Activated naive CD8-positive, alpha-beta T cell treated with anti-CD3 and anti-CD28 coated beads for 36 hours (primary cell): ENCODE measurements at places on chromosomes 7 and 10. TPM values are rescaled to one million over a fixed set of nuclear protein-coding genes. Genes with fewer than 3 reads are reported as not detected.

DNA sequence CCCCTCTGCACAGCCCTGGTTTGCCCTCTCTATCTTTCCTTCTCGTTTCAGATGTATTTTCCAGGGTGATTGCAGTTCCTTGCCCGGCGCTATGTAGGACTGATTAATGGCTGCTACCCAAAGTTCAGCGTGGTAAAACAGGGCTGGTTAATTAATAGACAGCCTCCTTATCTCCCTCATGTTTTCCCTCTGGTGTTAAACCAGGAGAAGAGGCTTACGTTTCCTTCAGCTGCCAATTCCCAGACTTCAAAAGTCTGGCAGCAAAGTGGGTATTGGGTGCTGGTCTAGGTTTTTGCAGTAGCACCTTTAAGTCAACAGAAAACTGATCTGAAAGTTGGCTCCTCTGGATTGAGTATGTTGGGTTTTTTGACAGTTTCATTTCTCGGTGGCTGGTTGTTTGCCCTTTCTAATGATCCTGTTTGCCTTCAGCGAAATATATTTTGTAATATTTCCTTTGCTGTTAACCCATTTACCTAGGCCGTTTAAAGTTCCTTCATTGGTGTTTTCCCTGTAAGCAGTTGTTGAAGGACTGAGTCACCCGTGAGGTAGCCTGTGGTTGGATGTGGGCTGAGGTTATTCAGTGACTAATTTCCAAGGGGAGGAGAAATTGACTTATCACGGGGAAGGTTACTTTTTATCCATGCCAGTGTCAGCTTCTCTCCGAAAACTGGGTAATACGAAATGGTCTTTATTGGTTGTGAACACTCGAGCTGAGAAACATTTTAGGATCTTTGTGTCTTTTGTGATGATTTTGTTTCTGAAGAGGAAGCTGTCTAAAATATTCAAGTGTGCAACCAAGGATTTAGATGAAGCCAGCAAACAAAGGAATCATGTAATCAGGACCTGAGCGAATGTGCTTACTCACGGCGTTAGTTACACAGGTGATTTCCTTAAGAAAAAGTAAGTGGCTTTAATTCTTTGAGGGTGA lies 257.2 kb downstream of the KIAA1217 start:
- no peaks in the 10 kb centered on the region for H3K36me3 ChIP-seq
- H3K27me3 ChIP-seq = peaks cover 31% of the 10 kb centered on the region
- H3K27ac ChIP-seq = peak overlapping the region; percentile 79
- no peak overlapping the region for H3K4me3 ChIP-seq
- peak; percentile 64 for DNase-seq

DNA sequence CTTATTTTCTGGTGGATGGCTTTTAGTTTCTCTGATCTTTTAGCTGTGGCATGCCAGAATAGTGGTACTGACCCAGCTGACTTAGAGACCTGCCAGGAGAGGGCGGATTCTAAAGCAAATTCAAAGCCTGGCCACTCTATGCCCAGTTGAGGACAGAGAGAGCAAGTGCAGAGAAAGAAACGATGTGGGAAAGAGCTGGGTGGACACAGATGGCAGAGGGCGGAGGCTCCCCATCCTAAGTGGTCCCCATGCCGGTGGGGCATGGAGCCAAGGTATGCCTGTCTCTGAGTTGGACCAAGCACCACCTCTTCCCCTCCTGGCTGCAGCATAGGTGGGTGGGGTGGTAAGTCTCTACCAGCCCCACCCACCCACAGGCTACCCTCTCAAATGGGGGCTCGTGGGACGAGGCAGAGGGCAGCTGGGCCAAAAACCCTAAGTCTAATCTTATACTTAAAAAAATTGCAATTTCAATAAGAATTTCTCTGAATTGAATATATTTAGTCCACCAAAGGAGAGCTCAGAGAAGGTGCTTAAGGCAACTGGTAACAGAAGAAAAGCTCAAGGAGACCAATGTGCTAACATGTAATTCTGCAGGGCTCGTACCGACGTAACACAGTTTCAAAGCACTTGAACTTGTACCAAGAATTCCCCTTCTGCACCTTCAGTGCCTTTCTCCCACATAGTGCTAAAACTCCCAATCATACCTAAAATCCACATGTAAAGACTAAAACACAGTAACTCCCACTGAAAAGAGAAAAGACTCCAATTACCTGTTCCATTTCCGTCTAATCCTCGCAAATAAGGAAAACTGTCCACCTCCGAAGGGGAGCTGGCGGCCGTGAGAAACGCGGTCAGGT lies 85.7 kb upstream of the NMT2 start:
- H3K27ac ChIP-seq = peak overlapping the region; percentile 79
- no peaks in the 10 kb centered on the region for H3K27me3 ChIP-seq
- H3K4me3 ChIP-seq = peak overlapping the region; percentile 89

- H3K4me3 ChIP-seq = no peak overlapping the region
- DNase-seq = no peak
- no peaks in the 10 kb centered on the region for H3K36me3 ChIP-seq
- H3K4me1 ChIP-seq = no peaks in the 10 kb centered on the region
- no peak overlapping the region for H3K27ac ChIP-seq
These were observed 14.6 kb upstream of the CYP2C19 start for GRCh38 chr10:94747838-94748237.

DNA sequence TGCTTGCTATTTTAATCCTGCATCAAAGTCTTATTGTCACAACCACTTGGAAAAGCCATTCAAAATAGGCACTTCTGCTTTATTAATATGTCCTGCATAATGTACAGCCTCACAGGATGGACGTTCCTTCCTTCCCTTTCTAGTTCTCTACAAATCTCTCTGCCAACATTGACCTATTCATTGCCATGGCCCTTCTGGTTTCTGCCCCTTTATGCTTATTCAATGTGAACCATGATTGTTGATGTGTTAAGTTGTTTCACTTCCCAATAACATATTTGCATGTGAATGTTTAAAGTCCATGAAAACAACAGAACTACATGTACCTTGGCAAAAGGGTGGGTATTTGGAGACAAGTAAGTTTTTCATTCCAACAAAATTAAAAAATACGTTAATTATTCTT lies 45.7 kb downstream of the COL28A1 start:
- H3K36me3 ChIP-seq = peaks cover 4% of the 10 kb centered on the region
- H3K27ac ChIP-seq = no peak overlapping the region
- DNase-seq = no peak
- H3K4me1 ChIP-seq = no peaks in the 10 kb centered on the region
- no peak overlapping the region for H3K4me3 ChIP-seq

- no peaks in the 10 kb centered on the region for H3K36me3 ChIP-seq
- H3K4me3 ChIP-seq = no peak overlapping the region
- H3K27ac ChIP-seq = no peak overlapping the region
These were observed 274.7 kb upstream of the HGF start for GRCh38 chr7:82044497-82045080.

DNA sequence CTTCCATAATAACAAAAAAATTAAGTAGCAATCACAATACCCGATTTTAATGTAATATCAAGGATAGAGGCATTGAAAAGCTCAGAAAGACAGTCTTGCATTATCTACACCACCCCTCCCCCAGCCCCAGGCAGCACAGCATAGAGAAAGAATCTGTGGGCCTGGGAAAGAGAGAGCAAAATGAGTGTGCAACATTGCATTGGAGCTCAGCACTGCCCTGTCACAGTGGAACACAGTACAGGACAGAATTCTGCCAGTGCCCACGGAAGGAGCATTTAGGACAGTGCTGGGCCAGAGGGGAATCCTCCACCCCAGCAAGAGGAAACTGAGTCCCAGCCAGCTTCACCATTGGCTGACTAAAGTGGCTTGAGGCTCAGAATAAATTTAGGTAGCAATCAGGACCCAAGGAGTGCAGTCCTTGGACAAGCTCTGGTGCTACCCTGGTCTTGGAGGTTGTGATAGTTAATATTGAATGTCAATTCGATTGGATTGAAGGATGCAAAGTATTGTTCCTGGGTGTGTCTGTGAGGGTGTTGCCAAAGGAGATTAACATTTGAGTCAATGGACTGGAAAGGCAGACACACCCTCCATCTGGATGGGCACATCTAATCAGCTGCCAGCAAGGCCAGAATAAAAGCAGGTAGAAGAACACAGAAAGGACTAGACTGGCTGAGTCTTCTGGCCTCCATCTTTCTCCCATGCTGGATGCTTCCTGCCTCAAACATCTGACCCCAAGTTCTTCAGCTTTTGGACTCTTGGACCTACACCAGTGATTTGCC lies 234.4 kb downstream of the ANK3 start:
- peaks cover 7% of the 10 kb centered on the region for H3K27me3 ChIP-seq
- H3K27ac ChIP-seq = no peak overlapping the region
- no peaks in the 10 kb centered on the region for H3K4me1 ChIP-seq

GRCh38 chr10:11208243-11208642 lies 190.6 kb downstream of the CELF2 start:
- DNase-seq = no peak
- peak overlapping the region; percentile 96 for H3K27ac ChIP-seq
- H3K4me3 ChIP-seq = peak overlapping the region; percentile 70
- H3K4me1 ChIP-seq = peaks cover 98% of the 10 kb centered on the region
- H3K27me3 ChIP-seq = no peaks in the 10 kb centered on the region

DNA sequence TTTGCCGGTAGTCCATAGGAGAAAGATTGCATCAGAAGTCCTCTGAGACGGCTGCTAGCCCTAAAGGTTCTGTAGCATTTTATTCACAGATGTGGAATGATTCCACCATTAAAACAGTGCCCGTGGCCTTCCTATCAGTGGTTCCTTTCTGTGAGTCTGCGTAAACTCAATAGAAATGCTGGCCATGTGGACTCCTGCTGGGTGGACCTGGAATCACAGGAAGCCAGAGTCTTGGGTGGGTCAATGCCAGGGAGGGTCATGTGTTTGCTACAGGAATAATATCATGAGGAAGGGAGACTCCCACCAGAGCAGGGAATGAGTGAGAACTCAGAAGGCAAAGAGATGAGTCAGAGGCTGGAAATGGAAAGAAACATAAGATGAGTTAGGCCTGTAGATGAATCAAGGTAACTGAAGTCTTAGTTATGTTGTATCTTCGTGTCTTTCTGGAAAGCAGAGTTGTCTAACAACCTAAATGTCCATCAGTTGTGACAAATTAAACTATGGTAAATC lies 410.4 kb upstream of the AUTS2 start:
- H3K4me1 ChIP-seq = peaks cover 8% of the 10 kb centered on the region
- no peak for DNase-seq
- no peak overlapping the region for H3K27ac ChIP-seq
- H3K36me3 ChIP-seq = peaks cover 2% of the 10 kb centered on the region
- no peaks in the 10 kb centered on the region for H3K27me3 ChIP-seq
- H3K4me3 ChIP-seq = no peak overlapping the region

DNA sequence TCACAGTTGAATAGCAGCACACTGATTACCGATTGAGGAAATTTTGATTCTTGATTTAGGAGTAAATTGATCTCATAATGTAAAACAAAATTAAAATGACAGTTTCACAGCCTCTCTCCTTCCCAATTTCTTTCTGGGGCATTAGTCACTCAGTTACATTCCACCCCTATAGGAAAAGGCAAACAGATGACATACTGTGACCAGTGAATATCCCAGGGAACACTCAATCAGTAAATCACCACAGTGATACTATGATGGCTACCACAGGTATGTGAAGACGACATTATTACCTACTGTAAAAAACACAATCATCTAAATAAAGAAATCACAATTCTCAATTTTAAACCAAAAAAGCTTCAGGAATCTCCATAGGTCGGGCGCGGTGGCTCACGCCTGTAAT lies 15.5 kb downstream of the CTTNBP2 start:
- no peak overlapping the region for H3K4me3 ChIP-seq
- no peak overlapping the region for H3K27ac ChIP-seq
- DNase-seq = no peak
- H3K4me1 ChIP-seq = no peaks in the 10 kb centered on the region
- peaks cover 4% of the 10 kb centered on the region for H3K27me3 ChIP-seq

GRCh38 chr7:89053130-89053529 lies 257.6 kb upstream of the TEX47 start:
- no peak overlapping the region for H3K27ac ChIP-seq
- H3K4me3 ChIP-seq = no peak overlapping the region
- H3K4me1 ChIP-seq = no peaks in the 10 kb centered on the region
- no peaks in the 10 kb centered on the region for H3K36me3 ChIP-seq

DNA sequence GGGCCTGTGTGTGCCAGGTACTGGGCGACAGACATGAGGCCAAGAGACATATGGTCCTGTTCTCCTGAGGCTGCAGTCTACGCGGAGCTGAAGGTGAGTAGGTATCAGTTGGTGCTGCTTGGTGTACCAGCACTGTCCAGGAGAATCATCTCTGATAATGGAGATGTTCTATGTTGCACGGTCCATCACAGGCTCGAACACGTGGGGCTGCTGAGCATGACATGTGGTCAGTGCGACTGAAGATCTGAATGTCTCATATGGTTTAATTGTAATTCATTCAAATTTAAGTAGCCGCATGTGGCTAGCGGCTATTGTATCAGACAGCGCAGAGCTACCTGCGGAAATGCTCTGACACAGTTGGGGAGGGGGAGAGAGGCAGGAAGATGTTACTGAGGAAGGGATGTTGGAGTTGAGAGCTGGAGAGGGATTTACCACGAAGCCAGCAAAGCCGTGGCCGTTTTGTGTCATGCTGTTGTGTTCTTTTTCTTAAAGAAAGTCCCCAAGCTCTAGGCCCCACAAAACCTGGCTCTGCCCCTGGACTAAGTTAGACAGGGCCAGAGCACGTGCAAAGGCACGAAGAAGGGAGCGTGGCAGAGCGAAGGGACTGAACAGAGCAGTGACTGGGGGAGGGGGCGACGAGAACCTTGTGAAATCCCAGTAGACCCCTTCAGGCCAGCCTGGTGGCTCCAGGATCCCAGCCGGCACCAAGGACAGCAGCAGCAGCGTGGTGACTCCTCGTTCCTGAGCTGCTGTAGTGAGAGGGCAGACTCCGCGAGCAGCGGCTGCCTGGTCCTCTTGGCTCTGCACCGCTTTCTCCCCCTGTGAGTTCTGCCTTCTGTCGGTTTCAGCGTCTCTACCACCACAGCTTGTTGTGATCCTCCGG lies 20.0 kb downstream of the SMKR1 start:
- no peak overlapping the region for H3K4me3 ChIP-seq
- H3K4me1 ChIP-seq = no peaks in the 10 kb centered on the region
- no peak overlapping the region for H3K27ac ChIP-seq
- H3K36me3 ChIP-seq = no peaks in the 10 kb centered on the region

DNA sequence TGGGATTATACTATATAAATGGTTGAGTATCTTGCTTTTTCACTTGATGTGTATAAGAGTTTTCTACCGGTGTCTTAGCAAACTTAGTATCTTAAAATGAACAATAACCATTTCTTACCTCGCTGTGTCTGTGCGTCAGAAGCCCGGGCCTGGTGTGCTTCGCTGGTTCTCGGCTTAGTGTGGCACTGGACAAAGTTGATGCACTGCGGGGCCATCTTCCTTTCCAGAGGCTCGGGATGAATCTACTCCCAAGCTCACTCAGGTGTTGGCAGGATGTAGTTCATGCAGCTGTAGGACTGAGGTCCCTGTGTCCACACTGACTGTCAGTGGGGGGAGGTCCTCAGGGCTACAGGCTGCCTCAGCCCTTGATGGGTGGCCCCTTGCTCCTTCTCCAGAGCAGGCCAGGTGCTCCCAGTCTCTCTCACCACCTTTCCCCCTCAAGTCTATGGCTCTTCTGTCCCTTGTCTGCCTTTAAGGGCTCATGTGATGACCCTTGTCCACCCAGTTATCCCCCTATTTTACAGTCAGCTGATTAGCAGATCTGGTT lies 227.8 kb downstream of the GLRX3 start:
- H3K4me1 ChIP-seq = no peaks in the 10 kb centered on the region
- H3K36me3 ChIP-seq = no peaks in the 10 kb centered on the region
- DNase-seq = no peak
- H3K4me3 ChIP-seq = no peak overlapping the region
- no peaks in the 10 kb centered on the region for H3K27me3 ChIP-seq

The C10orf62 gene
- not detected for total RNA-seq

The GNAT3 gene
- total RNA-seq = not detected

The DEPP1 gene
- total RNA-seq = 0.49 TPM

The CYP3A4 gene
- total RNA-seq = not detected

The TRIM50 gene
- total RNA-seq = not detected

The PVRIG gene
- 33.4 TPM for total RNA-seq

The IDI2 gene
- not detected for total RNA-seq

The CAMK2B gene
- 0.62 TPM for total RNA-seq
